ENCODE measurements at places on chromosomes 2 and 18.

DNA sequence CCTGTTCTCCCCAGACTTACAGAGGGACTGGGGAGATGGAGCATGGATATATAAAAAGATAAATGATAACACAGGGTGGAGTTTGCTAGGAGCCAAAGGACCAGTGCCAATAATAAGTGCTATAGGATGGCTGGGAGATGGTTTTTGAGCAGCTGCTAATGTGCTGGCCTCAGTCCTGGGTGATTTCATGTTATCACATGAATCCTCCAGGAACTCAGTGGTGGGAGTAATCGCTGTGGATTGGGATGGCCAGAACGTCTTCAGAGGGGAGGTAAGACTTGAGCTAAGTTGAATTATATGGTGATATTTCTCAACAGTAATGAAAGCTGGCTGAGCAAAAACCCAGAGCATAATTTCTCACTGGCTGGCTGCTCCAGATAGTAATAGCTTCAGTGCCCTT lies 441.4 kb downstream of the SLC4A3 start:
- no peak for DNase-seq
- H3K27ac ChIP-seq = no peak overlapping the region
- H3K4me1 ChIP-seq = no peaks in the 10 kb centered on the region
- no peaks in the 10 kb centered on the region for H3K36me3 ChIP-seq

- H3K36me3 ChIP-seq = peaks cover 65% of the 10 kb centered on the region
- no peak overlapping the region for H3K4me3 ChIP-seq
- H3K27ac ChIP-seq = no peak overlapping the region
- peaks cover 20% of the 10 kb centered on the region for H3K4me1 ChIP-seq
- H3K27me3 ChIP-seq = no peaks in the 10 kb centered on the region
Measured at GRCh38 chr2:65046633-65047407, 9.4 kb upstream of the CEP68 start.

GRCh38 chr2:202690321-202690900 lies 55.6 kb downstream of the FAM117B start:
- peaks cover 18% of the 10 kb centered on the region for H3K4me1 ChIP-seq
- H3K27ac ChIP-seq = peak overlapping the region; percentile 86
- H3K4me3 ChIP-seq = no peak overlapping the region
- no peaks in the 10 kb centered on the region for H3K36me3 ChIP-seq

DNA sequence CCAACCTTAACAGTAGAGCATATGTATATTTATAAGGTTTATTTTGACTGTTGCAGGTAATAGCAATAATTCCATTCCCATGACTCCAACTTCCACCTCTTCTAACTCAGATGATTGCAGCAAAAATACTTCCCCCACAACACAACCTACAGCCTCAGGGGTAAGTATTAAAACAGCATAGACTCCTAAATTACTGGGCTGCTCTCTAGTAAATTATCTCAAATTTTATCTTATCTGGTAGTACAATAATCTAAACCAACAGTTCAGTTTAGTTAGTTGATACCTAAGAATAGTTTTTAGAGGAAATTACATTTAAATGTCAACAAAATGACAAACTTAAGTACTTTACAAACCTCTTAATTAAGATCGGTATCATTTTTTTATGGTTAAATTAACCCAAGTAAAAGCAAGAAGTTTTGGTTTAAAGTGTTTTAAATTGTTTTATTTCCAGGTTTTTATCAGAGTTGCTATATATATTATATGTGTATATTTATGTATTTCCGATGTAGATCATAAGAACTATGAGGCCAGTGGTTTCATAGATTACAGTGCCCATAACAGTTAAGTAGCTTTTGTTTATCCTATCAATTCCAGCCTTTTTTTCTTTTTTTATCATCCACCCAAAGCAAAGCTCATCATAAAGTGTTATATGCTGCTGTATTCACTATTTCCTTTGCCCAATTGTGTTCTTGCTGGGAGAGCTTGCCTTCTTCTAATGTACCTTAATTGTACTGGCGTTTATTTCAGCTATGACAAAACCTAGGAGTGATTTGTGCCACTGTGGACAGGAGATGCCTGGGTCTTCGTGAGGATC lies 13.7 kb downstream of the GATA6 start:
- no peak overlapping the region for H3K27ac ChIP-seq
- H3K27me3 ChIP-seq = peaks cover 8% of the 10 kb centered on the region
- no peak for DNase-seq

- no peak overlapping the region for H3K4me3 ChIP-seq
- DNase-seq = no peak
- peaks cover 12% of the 10 kb centered on the region for H3K36me3 ChIP-seq
- peaks cover 26% of the 10 kb centered on the region for H3K4me1 ChIP-seq
Measured at GRCh38 chr18:2653467-2653866, 2.1 kb upstream of the SMCHD1 start.

DNA sequence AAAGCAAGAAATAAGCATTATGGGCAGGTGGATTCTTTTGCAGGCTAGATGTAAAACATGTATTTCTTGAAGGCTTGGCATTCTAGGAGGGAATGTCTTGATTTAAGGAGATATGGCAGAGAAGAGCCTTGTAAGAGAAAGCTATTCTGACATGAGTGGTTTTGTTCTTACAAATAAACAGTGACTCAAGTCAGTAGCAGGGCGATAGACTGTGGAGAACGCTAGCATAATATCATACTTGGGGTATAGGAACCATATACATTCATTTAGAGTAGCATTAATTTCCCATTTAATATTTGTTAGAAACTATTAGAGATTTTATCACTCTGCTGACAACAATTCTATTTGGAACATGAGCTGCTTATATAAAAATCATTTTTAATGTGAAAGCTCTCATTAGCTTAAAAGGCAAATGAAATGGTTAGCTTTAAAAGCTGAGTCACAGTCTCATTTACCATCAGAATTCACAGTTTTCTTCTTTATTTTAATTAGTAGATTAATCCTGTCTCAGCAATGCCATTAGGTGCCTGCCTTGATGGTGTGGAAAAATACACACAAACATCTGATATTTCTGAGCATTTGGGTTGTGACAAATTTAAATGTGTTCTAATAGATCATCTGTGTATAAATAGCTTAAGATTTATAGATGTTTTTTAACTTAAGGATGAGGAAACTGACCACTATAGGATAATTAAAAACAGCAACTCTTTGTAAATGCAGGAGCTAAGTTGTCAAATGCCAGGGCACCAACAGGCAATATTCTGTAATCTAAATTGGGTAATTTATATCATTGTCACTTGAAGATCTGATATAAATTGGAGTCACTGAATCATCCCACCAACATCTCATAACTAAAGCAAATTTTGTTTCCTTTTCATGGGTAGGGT lies 276.7 kb downstream of the PLCL1 start:
- H3K36me3 ChIP-seq = no peaks in the 10 kb centered on the region
- H3K4me1 ChIP-seq = no peaks in the 10 kb centered on the region
- H3K27ac ChIP-seq = no peak overlapping the region
- no peak overlapping the region for H3K4me3 ChIP-seq
- H3K27me3 ChIP-seq = no peaks in the 10 kb centered on the region
- no peak for DNase-seq

DNA sequence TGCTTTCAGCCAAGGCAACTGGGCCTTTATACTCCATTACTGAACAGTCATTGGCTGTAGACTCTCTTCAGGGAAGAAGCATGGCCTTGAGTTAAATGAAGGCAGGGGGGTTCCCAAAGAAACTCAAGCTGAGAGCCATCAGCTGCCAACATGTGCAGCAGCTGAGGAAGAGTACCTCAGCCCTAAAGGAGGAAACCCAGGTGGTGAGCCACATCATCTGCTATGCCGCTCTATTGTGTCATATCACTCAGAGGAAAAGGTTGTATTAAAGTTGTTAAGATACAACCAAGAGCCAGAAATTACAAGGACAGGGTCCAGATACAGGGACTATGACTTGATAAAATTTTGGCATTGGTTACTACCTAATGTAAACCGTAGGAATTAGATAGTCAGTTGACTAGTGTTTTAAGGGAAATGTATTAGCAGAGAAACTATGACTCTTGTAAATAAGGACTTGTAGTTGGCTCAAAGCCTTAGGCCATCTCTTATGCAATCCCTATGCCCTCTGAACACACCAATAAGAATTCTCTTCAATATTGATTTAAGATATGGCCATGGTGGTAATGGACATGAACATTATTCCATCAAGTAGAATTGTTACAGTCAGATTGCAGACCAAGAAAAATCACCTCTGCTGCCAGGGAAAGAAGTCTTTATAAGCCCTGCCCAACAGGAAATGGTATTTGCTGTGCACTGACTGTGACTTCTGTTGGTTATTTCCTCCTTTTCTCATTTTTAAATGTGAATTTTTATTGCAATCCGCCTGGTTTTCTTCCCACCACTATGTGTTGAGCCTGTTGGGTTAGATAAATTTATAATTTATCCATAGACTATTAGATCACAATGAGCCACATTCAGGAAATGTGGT lies 9.2 kb upstream of the LRPPRC start:
- no peak overlapping the region for H3K4me3 ChIP-seq
- H3K36me3 ChIP-seq = no peaks in the 10 kb centered on the region
- DNase-seq = no peak
- peak overlapping the region; percentile 48 for H3K27ac ChIP-seq
- H3K4me1 ChIP-seq = peaks cover 16% of the 10 kb centered on the region

DNA sequence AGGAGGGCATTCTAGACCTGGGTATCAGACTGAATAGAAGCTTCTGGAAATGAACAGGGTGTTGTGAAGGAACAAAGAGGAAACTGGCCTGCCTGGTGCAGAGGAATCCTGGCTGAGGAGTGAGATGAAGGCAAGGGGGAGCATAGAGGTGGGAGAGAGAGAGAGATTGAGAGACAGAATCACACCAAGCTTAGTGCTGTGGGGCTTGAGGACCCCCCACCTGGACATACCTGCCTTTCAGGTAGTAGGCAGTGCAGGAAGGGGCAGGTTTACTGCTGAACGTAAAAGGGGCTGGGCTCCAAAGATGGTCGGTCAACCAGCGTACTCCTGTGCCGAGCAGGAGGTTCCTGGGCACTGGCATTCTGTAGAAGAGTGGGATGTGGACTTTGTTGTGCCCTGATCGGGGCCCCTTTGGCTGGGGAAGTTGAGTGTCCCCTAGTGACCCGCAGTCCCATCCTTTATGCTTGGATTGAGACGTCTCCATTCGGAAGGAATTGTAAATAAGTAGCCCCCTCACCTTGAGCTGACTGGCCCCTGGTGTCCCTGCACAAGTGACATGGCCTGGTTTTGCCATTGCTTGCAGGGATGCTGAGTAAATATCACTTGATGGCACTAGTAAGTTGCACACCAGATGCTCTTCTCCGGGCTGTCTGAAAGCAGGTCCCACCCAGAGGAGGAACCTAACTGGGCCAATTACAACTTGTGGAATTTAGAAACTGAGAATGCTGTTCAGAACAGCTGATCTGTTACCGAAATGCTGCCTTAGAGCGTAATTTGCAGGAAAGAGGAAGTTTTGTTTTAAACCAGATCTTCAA lies 1.4 kb downstream of the UBE2F start:
- peak overlapping the region; percentile 87 for H3K4me3 ChIP-seq
- no peaks in the 10 kb centered on the region for H3K27me3 ChIP-seq
- DNase-seq = peak; percentile 60
- H3K4me1 ChIP-seq = peaks cover 48% of the 10 kb centered on the region
- peak overlapping the region; percentile 72 for H3K27ac ChIP-seq

DNA sequence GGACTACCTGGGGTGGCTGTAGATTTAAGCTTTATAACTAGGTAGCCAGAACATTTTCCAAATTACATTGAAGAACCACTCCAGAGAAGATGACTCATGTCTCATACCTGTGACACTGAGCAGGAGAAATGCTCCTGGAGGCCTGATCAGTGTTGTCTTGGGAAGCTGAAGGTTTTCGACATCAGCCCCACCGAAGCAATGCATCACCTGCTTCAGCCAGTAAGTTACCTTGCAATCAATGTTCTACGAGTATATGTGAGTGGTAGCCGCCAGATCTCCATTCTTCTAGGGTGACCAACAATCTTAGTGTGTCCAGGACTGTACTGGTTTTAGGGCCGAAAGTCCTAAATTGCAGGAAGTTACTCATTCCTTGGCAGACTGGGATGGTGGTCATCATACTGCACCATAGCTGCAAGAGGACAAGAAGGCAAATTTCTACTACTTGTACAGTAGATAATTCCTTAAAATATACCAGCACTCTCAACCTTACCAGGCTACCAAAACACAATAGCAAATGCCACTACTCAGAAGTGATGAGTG lies 109.3 kb upstream of the LINC00305 start:
- H3K4me3 ChIP-seq = no peak overlapping the region
- H3K27me3 ChIP-seq = no peaks in the 10 kb centered on the region
- H3K36me3 ChIP-seq = no peaks in the 10 kb centered on the region
- no peak for DNase-seq
- no peaks in the 10 kb centered on the region for H3K4me1 ChIP-seq

- peaks cover 30% of the 10 kb centered on the region for H3K4me1 ChIP-seq
- H3K27ac ChIP-seq = no peak overlapping the region
- no peak overlapping the region for H3K4me3 ChIP-seq
Measured at GRCh38 chr2:232537499-232537898, 2.0 kb upstream of the CHRNG start.

DNA sequence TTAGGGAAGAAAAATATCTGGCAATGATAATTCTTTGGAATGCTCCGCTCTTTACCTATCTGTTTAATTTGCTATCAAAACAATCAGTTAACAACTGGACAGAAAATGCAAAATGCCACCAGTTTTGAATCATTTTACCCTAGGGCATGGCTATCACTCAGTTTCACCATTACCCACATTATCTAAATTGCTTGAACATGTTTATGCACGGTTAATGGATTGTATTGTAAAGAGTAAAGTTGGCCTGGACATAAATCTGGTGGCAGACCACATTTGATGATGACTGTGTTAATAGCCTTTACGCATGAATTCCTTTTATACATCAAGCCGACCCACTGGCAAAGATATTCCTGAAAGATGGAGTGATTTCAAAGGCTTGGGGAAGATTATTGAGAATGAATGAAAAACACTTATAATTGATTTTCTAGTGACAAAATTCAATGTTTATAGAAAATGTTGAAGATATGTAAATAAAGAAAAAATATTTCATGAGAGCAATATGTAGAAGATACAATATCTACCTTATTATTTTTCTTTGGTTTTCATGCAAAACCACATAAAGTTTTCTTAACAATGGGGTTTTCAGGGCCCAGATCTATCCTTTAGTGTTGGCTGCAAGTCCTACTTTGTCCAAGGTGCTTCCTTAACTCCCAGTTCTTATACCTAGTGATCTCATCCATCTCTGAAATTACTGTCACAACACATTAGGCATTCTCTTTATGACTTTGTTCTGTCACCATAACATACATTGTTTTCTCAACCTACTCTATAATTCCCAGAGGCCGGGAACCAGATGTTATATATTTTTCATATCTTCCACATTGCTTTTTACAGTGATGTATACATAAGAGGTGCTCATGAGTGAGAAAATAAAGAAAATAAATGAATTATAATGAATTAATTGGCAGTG lies 265.1 kb downstream of the RIT2 start:
- no peaks in the 10 kb centered on the region for H3K36me3 ChIP-seq
- no peak overlapping the region for H3K4me3 ChIP-seq
- H3K27ac ChIP-seq = no peak overlapping the region

DNA sequence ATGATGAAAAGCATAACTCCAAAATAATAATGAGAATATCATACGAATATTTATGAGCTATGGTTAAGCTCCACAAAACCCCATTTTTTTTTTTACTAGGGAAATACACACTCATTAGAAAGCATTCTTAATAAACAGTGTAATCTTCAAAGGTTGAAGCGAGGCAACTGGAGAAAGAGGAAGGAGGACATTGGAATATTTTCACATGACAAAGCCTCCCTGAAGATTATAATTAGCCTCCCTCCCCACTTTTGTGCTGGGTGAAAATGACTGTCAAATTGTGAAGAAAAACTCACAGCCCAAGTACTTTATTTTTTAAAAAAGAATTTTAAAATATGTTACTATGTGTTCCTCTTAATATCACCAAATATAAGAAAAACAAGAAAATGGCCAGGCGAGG lies 64.1 kb upstream of the NFU1 start:
- peaks cover 8% of the 10 kb centered on the region for H3K4me1 ChIP-seq
- no peak overlapping the region for H3K27ac ChIP-seq
- H3K27me3 ChIP-seq = peaks cover 7% of the 10 kb centered on the region
- H3K4me3 ChIP-seq = no peak overlapping the region
- H3K36me3 ChIP-seq = no peaks in the 10 kb centered on the region
- DNase-seq = no peak

Data from stimulated activated naive B cell treated with anti-CD40 and anti-IgM and Interleukin-4, amounts not matched to agents 10 μg/mL and 1 μg/mL and 100 μg/mL, for 72 hours (primary cell).